ENCODE measurements at places on chromosomes 4 and X.

GRCh38 chr4:146510942-146511341 is 10.8 kb downstream of the SLC10A7 start:
- DNase-seq = no peak

GRCh38 chr4:16292585-16292984 is 66.3 kb upstream of the TAPT1 start:
- DNase-seq = no peak

GRCh38 chrX:14440106-14440505 is 89.2 kb upstream of the GLRA2 start:
- no peak for DNase-seq

DNA sequence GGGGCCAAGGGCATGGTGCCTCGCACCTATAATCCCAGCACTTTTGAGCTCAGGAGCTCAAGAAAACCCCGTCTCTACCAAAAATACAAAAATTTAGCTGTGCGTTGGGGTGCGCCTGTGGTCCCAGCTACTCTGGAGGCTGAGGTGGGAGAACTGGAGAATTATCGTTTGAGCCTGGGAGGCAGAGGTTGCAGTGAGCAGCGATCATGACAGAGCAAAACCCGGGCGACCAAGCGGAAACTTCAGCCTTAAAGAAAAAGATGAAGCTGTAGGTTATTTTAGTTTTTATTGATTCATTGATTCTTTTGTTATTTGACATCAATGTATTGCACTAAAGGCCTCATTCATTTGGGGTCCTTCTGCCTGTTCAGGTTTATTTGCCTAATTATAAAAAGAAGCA is 5.4 kb downstream of the TMPRSS11F start:
- DNase-seq = no peak

DNA sequence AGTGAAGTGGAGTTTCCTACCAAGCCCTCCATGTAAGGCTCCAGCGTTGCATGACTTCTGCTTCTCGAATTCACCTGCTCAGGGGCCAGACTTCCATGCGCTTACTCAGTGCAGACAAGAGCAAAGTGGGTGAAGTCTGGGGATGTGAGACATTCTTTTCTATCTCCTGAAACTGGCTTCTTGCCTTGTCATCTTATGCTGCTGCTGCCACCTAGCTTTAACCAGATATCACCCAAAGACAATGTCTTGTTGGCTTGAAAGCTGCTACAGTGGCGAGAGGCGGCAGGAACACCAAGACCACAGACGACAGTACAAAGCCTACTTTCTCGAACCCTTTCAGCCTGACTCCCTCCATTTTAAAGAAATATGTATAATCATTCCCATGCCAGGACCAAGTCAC is 103.6 kb upstream of the ADGRG2 start:
- no peak for DNase-seq

DNA sequence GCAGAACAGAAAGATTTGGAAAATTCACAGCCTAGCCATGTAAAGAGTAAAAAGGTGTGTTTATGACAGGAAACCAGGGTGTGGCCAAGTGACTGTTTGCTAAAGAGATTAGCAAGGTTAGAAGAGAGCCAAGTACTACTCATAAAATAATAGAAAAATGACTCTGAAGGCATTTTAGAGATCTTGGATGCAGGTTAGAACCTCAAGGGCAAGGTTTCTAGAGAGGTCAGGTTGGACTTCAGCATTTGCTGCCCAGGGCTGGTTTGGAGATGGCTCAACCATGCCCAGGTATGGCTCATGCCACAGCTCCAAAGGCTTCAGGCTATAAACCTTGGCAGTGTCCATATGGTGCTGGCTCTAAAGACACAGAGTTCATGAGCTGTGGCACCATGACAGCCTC is 40.6 kb upstream of the ADGRA3 start:
- no peak for DNase-seq
